ENCODE measurements at places on chromosomes 7 and 10. TPM values are rescaled to one million over a fixed set of nuclear protein-coding genes. Genes with fewer than 3 reads are reported as not detected.

DNA sequence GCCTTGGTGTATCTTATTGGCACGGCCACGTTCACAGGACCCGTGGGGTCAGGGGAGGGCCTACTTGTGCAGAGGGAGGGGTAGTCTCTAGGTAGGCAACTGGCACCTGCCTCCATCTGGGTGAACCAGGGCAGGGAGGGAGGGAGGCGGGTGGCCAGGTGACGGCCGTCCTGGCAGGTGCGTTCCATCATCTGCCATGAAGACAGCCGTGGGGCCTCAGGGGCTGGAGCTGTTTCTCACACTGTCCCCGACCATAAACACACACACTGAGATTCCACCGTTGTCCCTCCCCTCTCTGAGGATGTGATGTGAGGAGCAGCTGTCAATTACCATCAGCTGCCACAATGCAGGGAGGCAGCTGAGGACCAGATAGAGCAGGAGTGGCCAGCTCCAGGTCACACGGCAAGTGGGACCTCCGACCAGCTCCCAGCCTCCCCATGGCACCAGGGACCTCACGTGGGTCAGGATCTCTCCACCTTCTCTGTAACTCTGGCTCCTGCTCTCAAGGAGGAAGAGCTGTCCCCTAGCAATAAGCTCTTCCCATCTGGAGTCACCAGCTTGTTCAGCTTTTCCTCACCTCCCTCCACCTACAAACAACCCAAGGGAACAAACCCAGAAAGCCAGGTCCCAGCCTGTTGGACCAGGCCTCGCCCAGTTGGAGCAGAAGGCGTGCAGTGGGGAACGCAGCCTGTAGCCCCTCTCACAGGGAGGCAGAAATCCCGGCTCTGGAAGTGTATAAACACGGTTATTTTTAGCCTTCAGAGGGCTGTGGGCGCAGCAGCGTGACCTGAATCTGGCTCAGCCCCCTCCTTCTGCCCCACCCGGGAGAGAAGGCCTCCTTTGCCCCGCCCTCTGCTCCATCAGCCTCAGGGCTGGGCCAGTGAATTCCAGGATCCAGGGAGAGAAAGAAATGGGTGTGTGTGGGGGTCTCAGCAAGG lies 33.1 kb downstream of the ZMIZ1 start:
- H3K36me3 ChIP-seq: peaks cover 5% of the 10 kb centered on the region
- H3K4me3 ChIP-seq: no peak overlapping the region
- H3K4me1 ChIP-seq: peaks cover 46% of the 10 kb centered on the region
- peak overlapping the region; percentile 79 for H3K27ac ChIP-seq

DNA sequence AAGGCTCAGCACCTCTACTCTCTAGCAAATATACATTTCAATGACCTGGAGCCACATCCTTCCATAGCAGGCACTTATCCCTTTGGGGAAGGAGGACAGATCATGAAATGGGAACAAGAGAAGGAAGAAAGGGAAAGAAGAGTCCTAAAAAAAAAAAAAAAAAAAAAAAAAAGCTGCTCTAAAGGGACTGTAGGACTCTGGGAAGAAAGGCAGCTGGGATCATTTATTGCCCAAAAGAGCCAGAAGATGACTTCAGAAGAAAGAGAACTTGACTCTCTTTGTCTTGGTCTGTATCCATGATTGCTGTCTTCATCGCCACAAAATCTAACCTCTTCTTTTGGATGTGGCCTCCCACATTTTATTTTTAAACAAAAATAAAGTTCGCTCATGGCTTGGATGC lies 203.6 kb upstream of the CELF2 start:
- H3K27ac ChIP-seq: no peak overlapping the region
- no peak for DNase-seq
- no peaks in the 10 kb centered on the region for H3K4me1 ChIP-seq
- no peaks in the 10 kb centered on the region for H3K27me3 ChIP-seq
- H3K4me3 ChIP-seq: no peak overlapping the region

DNA sequence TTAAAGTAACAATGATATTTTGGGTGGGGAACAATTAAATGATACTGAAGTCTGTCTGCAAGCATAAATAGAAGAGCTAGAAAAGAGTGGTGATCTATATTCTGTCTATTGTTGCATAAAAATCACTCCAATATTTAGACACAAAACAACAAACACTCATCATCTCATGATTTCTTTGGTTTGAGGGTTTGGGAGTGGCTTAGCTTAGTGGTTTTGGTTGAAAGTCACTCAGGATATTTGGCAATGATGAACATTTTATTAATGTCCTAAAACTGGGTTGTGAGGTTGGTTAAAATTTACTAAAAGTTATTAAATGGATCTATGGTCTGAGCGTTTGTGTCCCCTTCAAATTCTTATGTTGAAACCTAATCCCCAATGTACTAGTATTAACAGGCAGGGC lies 54.7 kb upstream of the EGFR start:
- H3K36me3 ChIP-seq: no peaks in the 10 kb centered on the region
- H3K4me1 ChIP-seq: no peaks in the 10 kb centered on the region
- no peak overlapping the region for H3K4me3 ChIP-seq
- no peak overlapping the region for H3K27ac ChIP-seq

DNA sequence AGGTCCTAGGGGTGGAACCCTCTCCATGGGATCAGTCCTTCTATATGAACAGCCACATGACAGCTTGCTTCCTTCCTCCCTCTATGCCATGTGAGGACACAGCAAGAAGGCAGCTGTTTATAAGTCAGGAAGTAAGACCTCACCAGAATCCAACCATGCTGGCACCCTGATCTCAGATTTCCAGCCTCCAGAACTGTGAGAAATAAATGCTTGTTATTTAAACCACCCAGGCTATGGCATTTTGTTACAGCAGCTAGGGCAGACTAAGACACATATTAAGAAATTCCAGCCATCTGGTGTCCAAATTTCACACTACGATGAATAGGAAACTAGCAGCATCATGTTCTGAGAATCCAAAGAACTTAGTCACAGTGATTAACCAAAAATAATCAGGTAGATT lies 140.1 kb downstream of the ZFAND4 start:
- peaks cover 6% of the 10 kb centered on the region for H3K36me3 ChIP-seq
- no peak overlapping the region for H3K4me3 ChIP-seq
- H3K4me1 ChIP-seq: no peaks in the 10 kb centered on the region
- no peaks in the 10 kb centered on the region for H3K27me3 ChIP-seq
- no peak overlapping the region for H3K27ac ChIP-seq
- DNase-seq: no peak

DGKB gene
- polyA plus RNA-seq: 0.09 TPM

SPDYE18 gene
- polyA plus RNA-seq: 0.50 TPM

CLEC5A gene
- 0.46 TPM for polyA plus RNA-seq

SLC13A1 gene
- polyA plus RNA-seq: 0.02 TPM

C10orf62 gene
- not detected for polyA plus RNA-seq

SPDYE9 gene
- polyA plus RNA-seq: 0.07 TPM

CDNF gene
- polyA plus RNA-seq: 3.6 TPM

Measured in thymus (tissue), 14 donors.